Stromal cell of bone marrow (primary cell): ENCODE measurements at places on chromosomes 4 and X.

DNA sequence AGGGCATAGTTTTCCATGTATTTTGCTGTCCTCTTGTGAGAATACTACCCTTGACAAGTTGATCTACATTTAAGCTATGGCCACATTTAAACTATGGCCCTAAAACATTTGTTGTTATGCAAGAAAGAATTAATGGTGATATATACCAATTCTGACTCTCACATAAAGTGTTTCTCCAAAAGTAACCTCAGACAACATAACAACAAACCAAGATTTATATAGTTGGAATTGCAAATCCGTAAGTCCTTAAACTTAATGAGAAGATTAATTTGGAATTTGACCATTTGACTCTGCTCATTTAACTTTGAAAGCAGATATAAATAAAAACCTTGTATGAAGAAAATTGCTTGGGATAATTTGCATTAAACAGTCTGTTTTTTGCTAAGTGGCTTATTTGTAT, 38.9 kb downstream of the RUFY3 start:
- no peak for DNase-seq

GRCh38 chrX:13515211-13515930, 54.0 kb upstream of the EGFL6 start:
- no peak for DNase-seq

DNA sequence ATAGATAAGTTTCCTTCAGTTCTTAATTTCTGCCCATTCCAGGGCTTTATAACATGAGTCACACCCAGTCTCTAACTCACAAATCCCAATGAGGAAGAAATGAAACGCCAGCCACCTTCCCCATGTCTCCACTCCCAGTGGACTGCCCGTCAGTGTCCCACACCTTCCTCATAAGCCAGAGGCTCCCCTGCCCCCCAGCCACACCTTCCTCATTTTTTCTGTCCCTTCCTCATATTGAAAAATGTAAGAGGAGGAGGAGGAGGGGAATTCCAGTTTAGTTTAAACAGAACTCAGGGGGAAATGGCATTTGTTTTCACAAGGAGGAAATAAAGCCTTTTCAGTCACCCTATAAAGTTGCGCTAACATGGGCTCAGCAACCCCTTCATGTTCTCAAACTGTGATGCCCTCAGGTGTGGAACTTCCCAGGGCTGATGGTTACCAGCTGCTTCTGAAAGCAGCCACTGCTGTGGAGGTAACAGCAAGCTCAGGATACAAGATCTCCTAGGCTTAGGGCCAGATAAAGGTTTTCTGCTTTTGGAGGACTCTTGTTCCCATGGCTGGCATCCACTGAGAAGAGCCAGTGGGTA, 97.8 kb downstream of the PARM1 start:
- DNase-seq: no peak

DNA sequence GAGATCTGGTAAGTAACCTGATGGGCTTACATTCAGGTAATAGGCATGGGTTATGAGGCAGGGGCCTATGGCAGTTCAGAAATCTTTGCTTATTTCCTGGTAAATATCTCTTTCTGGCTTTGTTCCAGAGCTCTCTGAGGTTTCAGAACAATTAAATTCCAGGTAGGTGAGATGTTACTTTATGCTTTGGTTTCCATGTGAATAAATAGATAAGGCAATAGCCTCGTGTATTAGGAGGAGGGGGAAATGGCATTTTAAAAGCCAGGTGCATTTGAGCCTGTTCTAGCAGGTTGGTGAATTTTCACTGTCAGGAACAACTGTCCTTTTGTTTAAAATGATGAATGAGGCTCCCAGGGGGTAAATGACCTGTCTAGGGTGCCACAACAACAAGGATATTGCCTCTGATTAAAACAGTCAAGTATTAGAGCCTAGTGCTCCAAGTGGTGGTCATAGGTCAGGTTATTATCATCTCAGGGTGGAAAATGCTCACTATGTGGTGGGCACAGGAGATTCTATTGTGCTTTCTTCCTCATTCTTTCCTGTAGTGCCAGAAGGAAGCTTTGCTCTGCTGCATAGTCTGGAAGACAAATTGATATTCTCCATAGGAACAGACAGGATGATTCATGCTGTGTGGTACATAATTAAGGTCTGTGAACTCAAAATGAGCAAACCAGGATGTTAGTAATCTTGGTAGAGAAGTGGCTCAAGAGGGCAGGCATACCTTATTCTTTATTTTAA, 296.2 kb downstream of the INPP4B start:
- DNase-seq: peak; percentile 56

- DNase-seq: no peak
These were observed 75.9 kb downstream of the QRFPR start for GRCh38 chr4:121304893-121305292.

- DNase-seq: peak; percentile 52
These were observed 1176.7 kb downstream of the NLGN4X start for GRCh38 chrX:5051831-5052491.

GRCh38 chrX:101078716-101079598, at the start of gene TMEM35A:
Gene TMEM35A, plus strand, starts transcription at chrX:101078879. Its CDS starts 124 bp downstream, at chrX:101079003.
- DNase-seq: peak; percentile 17

GRCh38 chr4:128819082-128819742, 9.7 kb downstream of the JADE1 start:
- DNase-seq: no peak

- no peak for DNase-seq
These were observed 339.6 kb upstream of the PCDH10 start for GRCh38 chr4:132809298-132810032.

GRCh38 chrX:53089224-53089842, 4.6 kb upstream of the KANTR start:
- peak; percentile 50 for DNase-seq

DNA sequence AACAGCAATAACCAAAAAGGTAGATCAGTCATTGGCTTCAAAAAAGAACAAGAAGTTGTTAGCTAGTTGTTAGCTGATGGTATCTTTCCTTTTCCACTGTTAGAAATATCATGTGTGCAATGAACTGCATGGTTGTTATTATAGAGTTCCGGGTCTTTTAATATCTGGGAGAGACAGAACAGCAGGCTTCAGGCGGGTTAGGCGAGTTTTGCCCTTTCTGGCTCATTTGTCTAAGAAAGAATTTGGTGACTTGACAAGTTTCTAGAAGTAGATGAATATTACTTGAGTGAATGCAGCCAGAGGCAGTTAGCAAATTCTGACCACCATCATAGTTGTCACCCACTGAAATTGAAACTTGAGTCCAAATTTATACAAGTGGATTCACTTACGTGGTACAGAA, 88.9 kb upstream of the MID1 start:
- DNase-seq: no peak

DNA sequence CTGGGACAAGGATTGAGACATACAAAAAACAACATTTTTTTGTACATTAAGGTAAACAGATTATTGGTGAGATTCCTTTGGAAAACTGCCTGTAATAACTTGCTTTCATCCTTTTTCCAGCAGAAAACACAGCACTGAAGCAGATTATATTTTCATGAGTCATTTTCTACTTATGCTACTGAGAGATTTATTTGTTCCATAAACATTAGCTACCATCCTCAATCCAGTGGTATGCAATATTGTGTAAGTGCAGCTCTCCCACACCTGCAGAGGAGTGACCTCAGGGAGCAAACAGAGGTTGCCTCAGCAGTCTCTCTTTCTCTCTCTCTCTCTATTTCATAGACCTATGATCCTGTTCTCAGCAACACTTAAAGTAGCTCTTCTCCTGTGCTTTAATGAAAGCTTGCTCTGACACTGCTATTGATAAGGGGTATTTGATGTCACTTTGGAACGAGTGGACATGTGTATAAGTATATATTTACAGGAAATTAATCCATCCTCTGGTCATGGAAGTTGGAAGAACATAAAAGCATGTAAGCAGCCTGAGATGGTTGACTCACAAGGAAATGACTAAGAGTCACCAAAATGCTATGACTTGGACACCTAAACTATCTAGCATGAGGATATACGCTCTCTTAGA, 163.7 kb upstream of the SPANXC start:
- DNase-seq: peak; percentile 13

DNA sequence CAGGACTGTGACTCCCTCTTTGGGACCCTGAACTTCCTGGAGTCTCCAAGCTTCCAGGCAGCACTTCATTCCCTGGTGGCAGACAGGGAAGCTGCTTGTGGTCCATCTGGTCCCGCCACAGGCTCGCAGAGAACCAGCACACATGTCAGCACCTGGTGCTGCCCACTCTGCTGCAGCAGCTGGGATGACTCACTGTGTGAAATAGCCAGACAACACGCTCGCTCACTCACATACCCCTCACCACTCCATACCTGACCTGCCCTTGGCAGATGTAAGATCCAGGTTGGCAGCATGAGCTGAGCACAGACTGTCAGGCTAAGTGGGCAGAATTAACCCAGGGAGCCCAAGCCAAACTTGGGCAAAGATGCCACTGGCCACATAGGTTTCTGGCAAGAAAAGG, 613.5 kb downstream of the PCDH18 start:
- DNase-seq: no peak

DNA sequence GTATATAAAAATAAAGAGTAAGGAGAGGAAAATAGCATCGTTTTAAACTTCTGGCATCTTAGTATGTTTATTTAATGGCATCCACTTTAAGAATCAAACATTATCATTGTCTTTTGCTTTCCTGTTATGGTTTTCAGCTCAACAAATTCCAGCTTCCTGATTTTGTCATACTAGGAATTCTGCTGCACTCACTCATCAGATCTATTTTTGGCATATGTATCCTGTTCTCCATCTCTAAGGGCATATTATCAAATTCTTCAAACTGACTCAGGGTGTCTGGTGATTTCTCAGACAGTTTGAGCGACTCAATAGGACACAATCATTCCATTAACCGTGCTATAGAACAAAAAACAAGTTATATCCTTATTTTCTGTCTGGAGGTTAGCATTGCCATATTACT, 248.5 kb upstream of the DIAPH2 start:
- DNase-seq: peak; percentile 59

GRCh38 chr4:8317474-8317873, 47.9 kb downstream of the HTRA3 start:
- DNase-seq: no peak

DNA sequence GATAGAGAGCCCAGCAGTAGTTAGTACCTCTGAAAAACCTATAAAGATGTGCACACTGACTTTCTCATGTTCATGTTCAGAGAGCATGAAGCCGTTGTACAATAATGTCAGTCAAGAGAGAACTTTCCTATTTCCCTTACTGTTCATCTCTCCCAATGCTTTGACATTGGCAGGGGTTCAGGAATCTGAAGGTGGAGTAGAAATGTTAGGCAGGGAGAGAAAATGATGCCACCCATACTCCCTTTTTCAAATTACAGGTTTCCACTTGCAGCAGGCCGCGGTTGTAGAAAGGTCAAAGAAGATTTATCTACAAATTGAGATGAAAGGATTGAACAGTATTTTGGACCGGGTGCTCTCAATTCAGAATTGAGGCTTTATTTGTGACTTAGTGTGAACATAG, 84.3 kb downstream of the DCAF8L2 start:
- DNase-seq: no peak

GRCh38 chr4:78923464-78924312, 15.6 kb downstream of the PAQR3 start:
- DNase-seq: no peak

DNA sequence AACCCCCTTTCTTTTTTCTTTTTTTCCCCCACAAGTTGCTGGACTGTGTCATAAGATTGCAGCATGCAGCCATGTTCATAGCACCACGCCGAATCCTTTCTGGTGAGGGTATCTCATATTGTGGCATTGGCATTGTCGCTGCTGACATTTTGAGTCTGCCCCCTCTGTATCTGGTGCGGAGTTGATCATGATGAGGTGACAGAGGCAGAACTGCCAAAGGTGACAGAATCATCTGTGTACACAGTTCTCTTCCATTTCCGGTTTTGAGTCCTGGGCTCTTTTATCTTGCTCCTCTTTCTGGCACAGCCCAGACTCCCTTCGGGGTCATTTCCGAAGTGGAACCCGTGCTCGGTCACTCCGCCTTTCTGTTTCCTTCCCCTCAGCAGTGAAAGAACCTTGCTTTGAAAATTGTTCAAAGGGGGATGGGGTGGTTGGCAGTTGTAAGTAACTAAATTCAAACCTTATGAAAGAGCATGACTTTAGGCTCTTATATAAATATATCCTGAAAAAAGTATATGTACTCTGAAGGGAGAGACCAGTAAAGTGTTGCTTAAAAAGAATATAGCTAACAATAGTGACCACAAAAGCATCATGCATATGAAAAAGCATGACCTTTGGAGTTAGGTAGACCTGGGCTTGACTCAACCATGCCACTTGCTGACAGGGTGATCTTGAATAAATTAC, 55.0 kb upstream of the BMP2K start:
- no peak for DNase-seq

DNA sequence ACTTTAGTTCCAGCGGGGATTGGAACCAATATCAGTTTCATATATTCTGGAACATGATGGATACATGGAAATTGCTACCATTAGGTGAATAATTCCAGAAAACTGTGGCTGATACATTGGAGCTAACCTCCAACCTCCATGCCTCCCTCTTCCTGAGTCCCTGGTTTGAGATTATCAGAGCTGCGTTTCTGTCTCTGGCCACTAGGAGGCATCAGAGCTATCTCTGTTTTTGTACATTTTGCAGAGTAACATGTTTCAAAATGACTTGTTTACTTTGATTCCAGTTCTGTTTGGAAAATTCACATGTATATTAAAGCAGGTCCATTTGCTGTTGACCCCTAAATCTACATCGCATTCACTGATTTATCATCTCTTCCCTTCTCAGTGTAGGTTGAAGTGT, 2.4 kb upstream of the RAB40AL start:
- DNase-seq: peak; percentile 6

GRCh38 chr4:89684536-89684935, 152.4 kb downstream of the SNCA start:
- DNase-seq: no peak

DNA sequence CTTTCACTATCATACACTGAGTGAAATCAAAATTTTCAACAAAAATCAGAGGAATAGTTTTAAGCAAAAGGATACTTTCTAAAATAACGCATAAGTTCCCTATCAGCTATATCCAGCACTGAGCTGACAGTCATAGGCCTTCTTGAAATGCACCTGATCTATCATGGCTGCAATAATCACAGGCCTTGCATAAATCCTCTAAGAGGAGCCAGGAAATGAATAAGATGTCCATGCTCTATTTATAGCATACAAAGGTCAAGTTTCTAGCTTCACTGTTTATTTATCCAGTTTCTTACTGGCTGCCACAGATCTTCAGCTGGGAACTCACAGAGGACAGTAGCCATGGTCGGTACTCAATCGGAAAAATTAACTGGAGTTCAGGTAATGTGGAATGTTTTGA, 235.9 kb upstream of the DMD start:
- DNase-seq: no peak

- DNase-seq: no peak
These were observed 8.3 kb upstream of the RAP2C start for GRCh38 chrX:132227383-132228112.

- no peak for DNase-seq
These were observed 965.3 kb downstream of the CCSER1 start for GRCh38 chr4:91092398-91092980.

DNA sequence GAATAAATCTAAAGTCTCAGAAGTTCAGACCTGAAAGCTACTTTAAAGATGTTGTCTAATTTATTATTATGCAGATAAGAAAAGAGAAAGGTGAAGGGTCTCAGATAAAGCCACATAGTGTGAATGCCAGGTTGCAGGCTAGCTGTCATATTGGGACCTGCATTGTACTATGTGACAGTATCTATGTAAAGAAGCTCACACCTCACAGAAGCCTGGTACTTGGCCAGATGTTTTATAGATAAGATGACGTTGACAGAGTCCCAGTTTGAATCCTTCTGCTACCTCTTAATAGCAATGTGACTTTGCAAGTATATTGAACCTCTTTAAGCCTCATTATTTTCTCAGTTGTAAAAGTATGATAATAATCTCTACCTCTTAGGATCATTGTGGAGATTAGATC, 227.0 kb downstream of the SPRY1 start:
- no peak for DNase-seq
